Hypothalamus (tissue), 51 donors: ENCODE measurements at places on chromosomes 4 and X.

GRCh38 chr4:69750346-69750745, 10.1 kb downstream of the SULT1B1 start:
- no peak for DNase-seq

- no peak for DNase-seq
Observed at GRCh38 chr4:55450566-55450965, 54.8 kb downstream of the TMEM165 start.

DNA sequence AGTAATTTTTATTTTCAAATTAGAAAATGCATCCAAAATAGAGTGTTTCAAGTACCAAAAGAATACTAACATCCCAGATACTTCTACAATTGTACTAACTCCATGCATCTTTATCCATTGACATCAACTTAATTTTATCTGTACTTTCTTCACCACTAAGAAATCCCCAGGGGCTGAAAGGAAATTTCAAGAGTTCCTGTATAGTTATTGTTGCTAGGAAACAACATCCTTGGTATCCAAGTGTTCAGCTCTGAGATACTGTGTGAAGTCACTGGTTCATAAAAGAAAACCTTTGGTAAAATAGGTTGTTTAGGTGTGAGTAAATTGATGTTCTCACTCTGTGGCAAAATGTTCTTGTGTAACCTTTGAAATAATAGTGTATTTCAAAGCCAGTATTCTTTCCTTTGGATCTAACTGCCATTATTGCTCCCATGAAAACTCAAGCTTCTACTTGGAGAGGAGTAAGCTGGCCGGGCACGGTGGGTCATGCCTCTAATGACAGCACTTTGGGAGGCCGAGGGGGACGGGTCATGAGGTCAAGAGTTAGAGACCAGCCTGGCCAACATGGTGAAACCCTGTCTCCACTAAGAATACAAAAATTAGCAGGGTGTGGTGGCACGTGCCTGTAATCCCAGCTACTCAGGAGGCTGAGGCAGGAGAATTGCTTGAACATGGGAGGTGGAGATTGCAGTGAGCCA, 72.9 kb downstream of the COMMD8 start:
- no peak for DNase-seq

DNA sequence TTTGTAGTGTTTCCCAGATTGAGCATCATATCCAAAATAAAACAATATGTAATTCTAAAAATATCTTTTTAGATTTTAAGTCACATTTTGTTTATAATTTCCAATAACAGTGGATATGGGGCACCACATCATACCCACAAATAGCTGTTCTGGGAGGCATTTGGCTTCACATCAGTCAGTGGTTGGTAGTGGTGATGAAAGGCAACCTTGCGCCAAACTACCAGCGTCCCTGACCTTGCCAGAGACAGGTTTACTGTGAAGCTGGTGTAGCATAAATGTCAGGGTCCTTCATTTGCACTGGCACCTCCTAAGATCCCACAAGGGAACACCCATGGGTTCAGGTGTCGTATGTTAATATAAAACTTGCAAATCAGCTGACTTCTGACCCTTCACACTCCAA, 222.2 kb downstream of the DCTD start:
- no peak for DNase-seq

GRCh38 chr4:150167054-150167453, 88.8 kb downstream of the DCLK2 start:
- DNase-seq = no peak

DNA sequence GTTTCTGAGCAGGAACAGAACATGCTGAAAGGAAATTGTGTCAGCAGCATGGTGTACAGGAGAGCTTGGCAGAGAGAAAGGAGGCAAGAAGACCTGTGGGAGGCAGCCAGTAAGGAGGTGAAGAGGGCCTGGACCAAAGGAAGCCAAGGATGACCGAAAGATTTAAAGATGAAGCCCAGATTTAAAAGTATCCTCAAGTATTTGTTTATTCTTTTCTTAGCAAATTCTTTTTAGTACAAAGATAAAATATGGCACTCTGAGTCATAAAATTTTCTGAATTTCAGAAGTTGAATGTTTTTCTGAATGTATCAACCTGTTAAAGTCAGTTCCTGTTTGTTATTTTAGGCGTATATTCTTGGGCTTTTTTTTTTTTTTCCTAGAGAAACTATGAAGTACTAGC, 3.5 kb downstream of the PKD2 start:
- DNase-seq = no peak

GRCh38 chr4:136036744-136037143, 1495.5 kb downstream of the PCDH18 start:
- no peak for DNase-seq

- DNase-seq = no peak
Observed at GRCh38 chrX:40155589-40156469, 58.1 kb upstream of the BCOR start.

- no peak for DNase-seq
Observed at GRCh38 chrX:153762626-153763173, 1.3 kb upstream of the PLXNB3 start.

DNA sequence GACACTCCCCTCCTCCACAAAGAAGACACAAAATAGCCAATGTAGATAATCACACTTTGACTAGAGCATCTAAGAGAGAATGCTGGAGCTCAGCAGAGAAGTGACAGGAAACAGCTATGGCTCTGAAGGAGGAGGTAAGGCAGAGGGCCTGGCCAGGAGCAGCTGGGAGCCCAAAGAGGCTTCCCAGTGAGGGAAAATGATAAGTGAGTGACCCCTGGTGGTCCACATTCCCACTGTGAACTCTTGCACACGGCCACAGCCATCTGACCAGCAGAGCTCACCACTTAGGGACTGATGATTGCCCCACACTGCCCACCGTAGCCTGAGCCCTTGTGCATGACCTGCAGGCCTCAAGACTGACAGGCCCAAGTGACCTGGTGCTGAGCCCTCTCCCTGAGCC, 162.7 kb upstream of the GALNTL6 start:
- DNase-seq = no peak

DNA sequence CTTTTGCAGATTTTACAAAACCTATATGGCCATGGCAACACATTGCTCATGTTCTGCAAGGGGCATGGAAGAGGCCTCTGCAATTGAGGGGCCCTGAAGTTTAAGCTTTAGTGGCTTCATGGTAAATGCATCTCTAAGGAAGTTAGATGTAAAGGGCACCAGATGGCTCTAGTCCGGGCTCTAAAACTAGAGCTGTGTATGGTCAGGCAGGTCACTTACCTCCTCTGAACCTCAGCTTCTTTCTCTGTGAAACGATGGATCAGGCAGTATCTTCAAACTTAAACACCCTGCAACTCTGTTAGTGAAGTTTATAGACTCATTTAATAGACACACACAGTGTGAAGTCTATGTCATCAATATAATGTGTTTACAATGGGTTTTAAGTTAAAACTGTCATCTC, 10.0 kb downstream of the MAGEB17 start:
- no peak for DNase-seq
